ENCODE measurements at places on chromosomes 5 and 9. TPM values are rescaled to one million over a fixed set of nuclear protein-coding genes. Genes with fewer than 3 reads are reported as not detected.

The GHR gene
- total RNA-seq, result not detected

The MCC gene
- total RNA-seq, result 4.8 TPM

The RNF183 gene
- not detected for total RNA-seq

The CCNO gene
- total RNA-seq, result not detected

The PCSK1 gene
- total RNA-seq, result not detected

The GRIN1 gene
- not detected for total RNA-seq

The SLC45A2 gene
- not detected for total RNA-seq

The SLC25A2 gene
- not detected for total RNA-seq

The DNLZ gene
- total RNA-seq, result 22.1 TPM

The GABRA6 gene
- total RNA-seq, result not detected
